Neural progenitor cell (in vitro differentiated cells): ENCODE measurements at places on chromosomes 4 and X. TPM values are rescaled to one million over a fixed set of nuclear protein-coding genes. Genes with fewer than 3 reads are reported as not detected.

DNA sequence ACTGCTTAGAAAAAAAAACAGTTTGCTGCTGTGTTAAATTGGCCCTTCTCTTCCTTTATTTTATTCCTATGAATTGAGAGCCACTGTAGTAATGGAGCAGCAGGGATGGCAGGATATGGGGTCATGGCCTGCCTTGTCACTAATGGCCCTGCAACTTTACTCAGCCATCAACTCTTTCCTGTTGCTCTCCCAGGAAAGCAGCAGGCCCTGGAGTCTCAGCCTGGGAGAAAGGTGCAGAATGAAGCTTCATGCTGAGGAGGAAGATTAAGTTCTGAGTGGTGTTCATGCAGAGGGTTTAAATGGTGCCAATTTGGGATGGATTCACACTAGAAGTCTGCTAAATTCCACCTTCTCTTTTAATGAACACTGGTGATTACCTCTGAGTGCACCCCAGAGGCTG, 285.6 kb downstream of the GPAT3 start:
- no peaks in the 10 kb centered on the region for H3K27me3 ChIP-seq
- H3K4me3 ChIP-seq: no peak overlapping the region
- H3K36me3 ChIP-seq: no peaks in the 10 kb centered on the region
- no peaks in the 10 kb centered on the region for H3K4me1 ChIP-seq
- DNase-seq: no peak

DNA sequence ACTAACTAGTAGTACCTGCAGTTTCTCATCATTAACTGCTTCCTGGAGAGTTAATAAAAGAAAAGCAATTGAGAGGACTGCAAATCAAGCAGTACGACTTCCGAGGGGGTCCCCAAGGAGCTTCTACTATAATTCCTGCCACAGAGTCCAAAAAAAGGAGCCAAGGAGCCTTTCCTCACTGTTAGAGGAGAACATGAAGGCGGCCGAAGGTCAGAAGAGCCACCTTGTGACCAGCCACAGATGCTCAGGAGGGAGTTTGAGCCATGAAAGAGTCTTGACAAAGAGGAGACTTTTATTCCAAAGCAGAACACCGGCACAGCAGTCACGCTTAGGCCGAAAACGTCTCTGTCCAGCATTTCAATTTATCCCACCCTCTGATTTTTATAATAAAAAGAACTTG, 62.2 kb downstream of the RELL1 start:
- no peak overlapping the region for H3K27ac ChIP-seq
- no peak overlapping the region for H3K4me3 ChIP-seq
- H3K4me1 ChIP-seq: peaks cover 10% of the 10 kb centered on the region
- no peak for DNase-seq

DNA sequence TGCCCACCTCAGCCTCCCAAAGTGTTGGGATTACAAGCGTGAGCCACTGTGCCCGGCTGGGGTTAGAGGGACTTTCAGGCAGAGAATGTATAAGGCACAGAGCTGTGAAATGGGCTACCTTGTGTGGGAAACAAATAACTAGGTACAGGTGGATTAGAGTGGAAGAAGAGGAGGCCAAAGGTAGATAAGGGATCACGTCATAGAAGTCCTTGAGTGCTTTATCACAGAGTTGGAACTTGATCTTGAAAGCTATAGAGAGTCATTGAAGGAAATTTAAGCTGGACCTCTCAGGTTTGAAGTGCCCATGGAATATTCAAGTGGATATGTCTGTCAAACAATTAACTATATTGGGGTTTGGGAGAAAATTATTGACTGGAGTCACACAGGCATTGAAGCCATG, 8.4 kb downstream of the N4BP2 start:
- DNase-seq: no peak
- H3K4me3 ChIP-seq: no peak overlapping the region
- no peaks in the 10 kb centered on the region for H3K36me3 ChIP-seq

- H3K27me3 ChIP-seq: no peaks in the 10 kb centered on the region
- no peak overlapping the region for H3K4me3 ChIP-seq
- no peaks in the 10 kb centered on the region for H3K36me3 ChIP-seq
- no peak for DNase-seq
- H3K4me1 ChIP-seq: no peaks in the 10 kb centered on the region
These were observed 123.0 kb upstream of the MAMLD1 start for GRCh38 chrX:150239946-150240642.

DNA sequence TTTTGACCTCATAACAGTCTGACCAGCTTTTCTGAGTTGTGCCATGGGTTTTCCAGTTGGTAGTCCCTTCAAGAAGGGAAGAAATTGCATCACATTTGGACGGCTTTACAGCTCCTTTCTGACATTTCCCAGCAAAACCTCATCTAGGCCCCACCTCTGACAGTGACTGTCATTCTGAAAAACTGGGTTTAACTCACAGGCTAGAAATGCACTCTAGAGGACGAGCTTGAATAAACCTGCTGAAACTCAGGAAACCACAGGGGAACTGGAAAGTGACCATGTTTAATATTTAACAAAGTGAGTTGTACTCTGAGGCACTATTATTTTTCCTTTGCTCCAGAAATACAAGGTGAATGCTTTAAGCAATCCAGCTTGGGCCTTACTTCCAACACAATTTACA, 434.3 kb upstream of the RASGEF1B start:
- no peaks in the 10 kb centered on the region for H3K27me3 ChIP-seq
- H3K4me1 ChIP-seq: no peaks in the 10 kb centered on the region
- no peak for DNase-seq
- H3K4me3 ChIP-seq: no peak overlapping the region

DNA sequence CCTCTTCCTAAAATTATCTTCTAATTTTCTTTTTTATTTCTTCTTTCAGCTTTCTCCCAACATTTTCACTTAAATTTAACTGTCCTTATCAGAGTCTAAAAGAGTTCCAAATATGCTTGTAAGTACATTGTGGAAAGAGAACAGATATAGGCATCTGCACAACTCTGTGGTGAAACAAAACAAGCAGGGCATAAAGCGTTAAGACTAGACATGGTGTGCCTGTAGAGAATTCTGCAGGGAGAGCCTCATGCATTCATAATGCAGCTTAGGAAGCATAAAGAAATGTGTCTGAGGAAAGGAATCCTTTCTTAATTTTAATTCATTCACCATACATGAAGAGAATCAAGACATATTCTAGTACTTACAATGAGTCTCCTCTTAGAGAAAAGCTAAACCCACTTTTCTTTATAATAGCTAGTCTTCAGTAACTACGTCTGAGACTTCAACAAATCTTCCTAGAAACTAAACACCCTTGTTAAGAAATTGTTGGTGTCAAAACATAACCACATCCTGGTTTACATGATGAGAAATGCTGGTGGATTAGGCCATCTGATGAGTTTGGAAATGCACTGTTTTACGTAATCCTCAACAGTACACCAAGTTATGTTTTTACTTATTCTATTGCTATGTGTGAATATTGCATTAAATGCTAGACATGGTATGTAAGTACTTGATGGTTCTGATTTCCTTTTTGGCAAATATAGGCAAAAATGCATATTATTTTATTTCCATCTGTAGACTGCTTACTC, 307.8 kb upstream of the GIMD1 start:
- H3K27ac ChIP-seq: no peak overlapping the region
- no peak overlapping the region for H3K4me3 ChIP-seq
- H3K4me1 ChIP-seq: no peaks in the 10 kb centered on the region
- H3K27me3 ChIP-seq: no peaks in the 10 kb centered on the region

GRCh38 chr4:184064877-184065276, 152.8 kb downstream of the ENPP6 start:
- no peaks in the 10 kb centered on the region for H3K27me3 ChIP-seq
- H3K36me3 ChIP-seq: no peaks in the 10 kb centered on the region

- no peaks in the 10 kb centered on the region for H3K36me3 ChIP-seq
- no peak overlapping the region for H3K4me3 ChIP-seq
These were observed 411.2 kb upstream of the HS3ST1 start for GRCh38 chr4:11839889-11840288.

GRCh38 chrX:111244235-111244750, 26.0 kb downstream of the CAPN6 start:
- DNase-seq: peak; percentile 60
- no peak overlapping the region for H3K4me3 ChIP-seq
- no peak overlapping the region for H3K27ac ChIP-seq
- H3K36me3 ChIP-seq: peaks cover 4% of the 10 kb centered on the region
- H3K27me3 ChIP-seq: no peaks in the 10 kb centered on the region
- no peaks in the 10 kb centered on the region for H3K4me1 ChIP-seq

- H3K36me3 ChIP-seq: no peaks in the 10 kb centered on the region
- H3K4me3 ChIP-seq: no peak overlapping the region
- no peaks in the 10 kb centered on the region for H3K27me3 ChIP-seq
- no peak for DNase-seq
These were observed 154.7 kb downstream of the GATB start for GRCh38 chr4:151606061-151606460.

DNA sequence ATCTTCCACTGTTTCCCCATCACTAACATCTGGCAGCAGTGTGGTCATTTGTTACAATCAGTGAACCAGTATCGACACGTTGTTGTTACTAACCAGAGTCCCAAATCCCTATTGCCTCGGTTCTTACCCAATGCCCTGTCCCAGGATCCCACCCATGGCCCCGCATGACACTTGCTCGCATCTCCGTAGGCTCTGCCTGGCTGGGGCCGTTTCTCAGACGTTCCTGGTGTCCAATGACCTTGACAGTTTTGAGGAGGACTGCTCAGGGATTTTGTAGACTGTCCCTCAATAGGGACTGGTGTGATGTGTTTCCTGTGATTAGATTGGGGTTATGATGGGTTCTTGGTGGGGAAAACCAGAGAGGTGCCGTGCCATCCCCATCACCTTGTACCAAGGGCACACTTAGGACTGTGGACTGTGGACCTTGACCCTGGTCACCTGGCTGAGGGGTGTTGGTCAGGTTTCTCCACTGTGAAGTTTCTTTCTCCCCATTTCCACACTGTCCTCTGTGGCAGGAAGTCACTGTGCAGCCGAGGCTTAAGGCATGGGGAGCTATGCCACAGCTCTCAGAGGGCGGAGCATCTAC, 108.4 kb downstream of the ADRA2C start:
- H3K36me3 ChIP-seq: no peaks in the 10 kb centered on the region
- peaks cover 13% of the 10 kb centered on the region for H3K4me1 ChIP-seq
- no peak overlapping the region for H3K27ac ChIP-seq
- DNase-seq: no peak
- no peak overlapping the region for H3K4me3 ChIP-seq

GRCh38 chr4:15427161-15427560, 672 bp upstream of the C1QTNF7 start:
- no peak overlapping the region for H3K27ac ChIP-seq
- no peak overlapping the region for H3K4me3 ChIP-seq
- no peak for DNase-seq
- H3K36me3 ChIP-seq: no peaks in the 10 kb centered on the region

DNA sequence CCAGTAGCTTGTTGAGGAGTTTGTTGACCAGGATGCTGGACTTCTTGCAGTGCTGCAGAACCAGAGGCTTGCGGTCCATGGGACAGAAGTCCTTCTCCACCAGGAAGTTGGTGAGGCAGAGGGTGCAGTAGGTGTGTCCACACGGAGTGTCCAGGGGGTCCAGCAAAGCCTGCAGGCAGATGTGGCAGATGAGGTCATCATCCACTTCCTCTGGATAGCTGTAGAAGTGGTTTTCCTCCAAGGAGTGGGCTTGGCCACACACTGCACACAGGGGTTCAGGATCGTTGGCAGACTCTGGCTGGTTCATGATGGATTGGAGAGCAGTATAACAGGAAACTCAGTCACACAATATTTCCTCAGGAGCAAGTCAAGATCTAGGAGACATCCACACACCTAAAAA, 17.6 kb downstream of the LNX1 start:
- DNase-seq: no peak
- no peaks in the 10 kb centered on the region for H3K27me3 ChIP-seq
- H3K27ac ChIP-seq: no peak overlapping the region
- H3K4me3 ChIP-seq: no peak overlapping the region

- no peaks in the 10 kb centered on the region for H3K27me3 ChIP-seq
- no peak overlapping the region for H3K4me3 ChIP-seq
- no peak overlapping the region for H3K27ac ChIP-seq
- peaks cover 27% of the 10 kb centered on the region for H3K4me1 ChIP-seq
- DNase-seq: peak; percentile 76
These were observed 250.7 kb downstream of the NAP1L3 start for GRCh38 chrX:93422693-93423092.

DNA sequence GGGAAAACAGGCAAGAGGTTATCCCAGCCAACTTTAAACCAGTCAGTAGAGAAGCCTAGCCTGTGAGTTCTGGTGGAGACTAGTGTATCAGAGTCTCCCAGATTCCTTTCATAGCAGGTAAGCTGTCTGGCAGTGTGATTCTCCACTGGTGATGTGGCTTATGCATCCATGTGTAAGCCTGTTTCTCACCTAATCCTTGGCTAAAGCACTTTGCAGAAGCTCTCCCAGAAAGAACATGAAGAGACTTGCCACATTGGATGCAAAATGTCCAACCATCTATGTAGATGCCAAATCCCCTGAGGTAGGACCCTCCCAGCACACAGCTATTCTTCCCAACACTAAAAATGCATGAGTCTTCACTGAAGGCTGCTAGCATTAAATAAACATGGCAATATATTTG, 111.7 kb downstream of the CHRNA9 start:
- H3K27ac ChIP-seq: no peak overlapping the region
- no peak overlapping the region for H3K4me3 ChIP-seq
- H3K4me1 ChIP-seq: no peaks in the 10 kb centered on the region
- DNase-seq: no peak

DNA sequence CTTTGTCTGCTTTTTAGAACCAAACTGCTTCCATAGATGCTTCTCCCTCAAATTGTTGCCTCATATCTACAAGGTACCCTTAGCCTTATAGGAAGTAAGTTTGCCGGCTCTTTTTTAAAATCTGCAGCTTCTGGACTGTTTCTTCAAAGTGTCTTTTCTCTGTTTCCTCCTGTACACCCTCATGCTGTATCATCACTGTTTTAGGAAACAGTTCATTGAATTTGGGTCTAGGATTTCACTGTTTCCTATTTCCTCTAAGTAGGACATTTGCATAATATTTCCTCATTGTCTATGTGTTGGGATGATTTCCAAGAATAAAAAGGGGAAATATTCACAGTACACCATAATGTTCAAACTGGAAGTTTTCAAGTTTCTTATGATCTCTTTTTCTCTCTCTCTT, 43.0 kb downstream of the BANK1 start:
- DNase-seq: no peak
- H3K4me1 ChIP-seq: no peaks in the 10 kb centered on the region
- no peaks in the 10 kb centered on the region for H3K27me3 ChIP-seq
- H3K4me3 ChIP-seq: no peak overlapping the region

IGSF1 gene
- total RNA-seq: 9.6 and 9.9 TPM in 2 replicates

UFSP2 gene
- total RNA-seq: 43.0 and 56.9 TPM in 2 replicates
